ENCODE measurements at places on chromosomes 12 and 14.

DNA sequence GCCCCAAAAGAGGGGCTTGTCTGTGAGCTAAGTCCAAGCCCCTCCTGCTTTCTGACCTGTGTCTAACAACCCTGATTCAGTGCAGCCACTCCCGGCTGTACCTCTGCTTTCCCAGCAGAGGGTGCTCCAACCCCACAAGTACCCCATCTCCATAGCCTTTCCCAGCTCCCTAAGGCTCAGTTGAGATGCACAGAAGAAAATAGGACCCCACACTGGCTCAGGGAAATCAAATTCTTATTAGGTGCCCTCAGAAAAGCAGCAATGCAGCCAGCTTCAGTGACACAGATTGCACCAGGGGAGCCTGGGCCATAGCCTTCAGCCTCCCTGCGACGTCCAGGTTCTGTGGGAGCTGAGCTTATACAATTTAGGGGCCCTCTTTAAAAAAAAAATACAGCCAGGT lies 49.9 kb downstream of the LRRC74A start:
- peak; percentile 47 for DNase-seq

DNA sequence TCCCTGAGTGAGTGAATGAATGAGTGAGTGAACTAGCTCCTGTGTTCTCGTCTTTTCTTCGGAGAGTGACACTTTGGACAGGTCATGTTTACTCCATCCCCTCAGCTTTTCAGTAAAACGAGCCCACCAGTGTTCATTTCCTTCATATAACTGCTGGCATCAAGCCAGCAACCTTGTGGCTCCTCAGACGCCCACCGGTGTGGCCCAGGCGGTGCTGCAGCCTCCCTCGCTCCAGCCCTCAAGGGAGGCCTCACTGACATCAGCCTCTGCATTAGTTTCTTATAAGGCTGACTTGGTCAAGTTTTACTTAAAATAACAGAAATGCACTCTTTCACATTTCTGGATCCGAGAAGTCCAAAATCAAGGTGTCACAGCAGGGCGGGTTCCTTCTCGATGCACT lies 188.0 kb downstream of the ZFP36L1 start:
- DNase-seq = no peak

- no peak for DNase-seq
Measured at GRCh38 chr12:40946612-40947194, 241.4 kb upstream of the PDZRN4 start.

- DNase-seq = no peak
Measured at GRCh38 chr12:116156614-116157013, 120.9 kb downstream of the MED13L start.

DNA sequence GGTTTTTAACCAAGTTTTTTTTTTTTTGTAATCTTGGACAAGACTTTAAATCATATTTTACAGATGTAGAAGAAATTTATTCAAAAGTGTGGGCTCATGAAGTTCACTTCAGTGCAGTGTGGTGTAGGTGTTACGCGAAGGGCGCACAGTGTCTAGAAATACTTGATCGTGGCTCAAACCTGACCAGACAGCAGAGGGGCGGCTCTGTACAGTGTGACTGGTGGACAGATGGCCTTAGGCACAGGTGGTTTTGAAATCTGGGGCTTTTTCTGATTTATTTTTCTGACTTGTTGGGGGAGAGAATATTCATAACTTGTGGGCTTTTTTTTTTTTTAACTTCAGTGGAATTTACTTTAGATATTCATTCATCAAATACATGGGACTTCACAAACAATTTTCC lies 179.2 kb downstream of the PELI2 start:
- DNase-seq = no peak

DNA sequence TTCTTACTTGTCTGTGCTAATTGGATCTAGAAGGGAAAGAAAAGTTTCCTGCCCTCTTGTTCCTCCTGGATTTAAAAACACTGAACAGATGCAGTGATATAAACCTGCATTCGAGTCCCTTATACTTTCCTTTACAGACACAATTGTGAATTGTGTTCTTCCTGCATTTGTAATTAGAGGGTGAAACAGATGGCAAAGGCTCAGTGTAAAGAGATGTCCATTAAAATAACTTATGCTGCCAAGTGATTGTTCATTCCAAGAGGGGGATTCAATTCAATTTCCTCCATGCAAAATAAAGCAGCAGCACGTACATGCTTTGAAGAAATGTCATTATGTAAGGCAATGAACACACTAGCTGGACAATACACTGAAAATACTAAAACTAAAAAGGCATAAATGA lies 248.3 kb upstream of the LRIG3 start:
- no peak for DNase-seq

GRCh38 chr12:106329231-106329982 lies 26.9 kb downstream of the TCP11L2 start:
- no peak for DNase-seq

DNA sequence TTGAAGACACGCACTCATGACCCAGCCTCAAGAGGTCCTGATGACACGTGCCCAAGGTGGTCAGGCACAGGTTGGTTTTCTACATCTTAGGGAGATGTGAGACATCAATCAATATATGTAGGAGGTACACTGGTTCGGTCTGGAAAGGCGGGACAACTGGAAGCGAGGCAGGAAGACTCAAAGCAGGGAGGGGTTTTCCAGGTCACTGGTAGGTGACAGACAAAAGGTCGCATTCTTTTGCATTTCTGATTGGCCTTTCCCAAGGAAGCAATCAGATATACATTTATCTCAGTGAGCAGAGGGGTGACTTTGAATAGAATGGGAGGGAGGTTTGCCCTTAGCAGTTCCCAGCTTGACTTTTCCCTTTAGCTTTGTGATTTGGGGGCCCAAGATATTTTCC lies 38.6 kb downstream of the GLT1D1 start:
- DNase-seq = no peak

DNA sequence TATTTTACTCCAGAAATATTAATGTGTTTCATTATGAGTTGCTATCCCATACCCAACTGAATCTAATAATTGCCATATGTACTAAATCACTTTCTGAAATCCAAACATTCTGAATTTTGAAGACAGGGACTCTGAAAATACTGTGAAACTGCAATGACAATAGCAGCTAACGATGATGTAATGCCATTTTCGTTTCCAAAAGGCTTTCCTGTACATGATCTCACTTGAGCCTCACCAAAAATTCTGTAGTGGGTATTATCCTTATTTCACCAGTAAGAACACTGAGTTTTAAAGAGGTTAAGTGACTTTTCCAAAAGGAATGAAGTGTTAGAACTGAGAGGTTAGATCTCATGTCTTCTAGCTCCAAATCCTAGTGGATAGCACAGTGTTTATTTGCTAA lies 133.3 kb downstream of the FLRT2 start:
- no peak for DNase-seq

DNA sequence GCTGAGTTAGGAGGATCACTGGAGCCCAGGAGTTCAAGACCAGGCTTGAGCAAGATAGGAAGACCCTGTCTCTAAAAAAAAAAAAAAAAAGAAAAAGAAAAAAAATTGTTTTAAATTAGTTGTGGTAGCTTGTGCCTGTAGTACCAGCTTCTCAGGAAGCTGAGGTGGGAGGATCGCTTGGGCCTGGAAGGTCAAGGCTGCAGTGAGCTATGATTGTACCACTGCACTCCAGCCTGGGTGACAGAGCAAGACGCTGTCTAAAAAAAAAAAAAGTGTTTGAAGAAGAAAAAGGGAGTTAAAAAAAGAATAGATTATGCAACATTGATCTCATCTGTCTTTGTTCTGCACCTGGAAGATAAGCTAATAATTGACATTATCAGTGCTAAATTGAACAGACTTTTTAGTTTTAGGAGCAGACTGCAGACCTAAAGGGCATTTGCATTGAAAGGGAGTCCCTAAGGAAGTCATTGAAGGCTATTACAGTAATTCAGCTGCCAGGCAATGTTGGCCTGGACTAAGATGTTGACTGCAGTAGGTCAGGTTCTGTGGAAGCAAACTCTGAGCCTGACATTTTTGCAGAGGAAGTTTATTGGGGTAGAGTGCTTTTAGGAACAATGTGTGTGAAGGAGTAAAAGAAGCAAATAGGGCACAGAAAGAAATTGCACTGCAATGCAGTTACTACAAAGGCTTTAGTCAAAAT lies 215.8 kb downstream of the PCNX1 start:
- no peak for DNase-seq

GRCh38 chr14:91363776-91364523 lies 53.7 kb downstream of the CCDC88C start:
- DNase-seq = no peak
